ENCODE measurements at places on chromosomes 6 and 20.

DNA sequence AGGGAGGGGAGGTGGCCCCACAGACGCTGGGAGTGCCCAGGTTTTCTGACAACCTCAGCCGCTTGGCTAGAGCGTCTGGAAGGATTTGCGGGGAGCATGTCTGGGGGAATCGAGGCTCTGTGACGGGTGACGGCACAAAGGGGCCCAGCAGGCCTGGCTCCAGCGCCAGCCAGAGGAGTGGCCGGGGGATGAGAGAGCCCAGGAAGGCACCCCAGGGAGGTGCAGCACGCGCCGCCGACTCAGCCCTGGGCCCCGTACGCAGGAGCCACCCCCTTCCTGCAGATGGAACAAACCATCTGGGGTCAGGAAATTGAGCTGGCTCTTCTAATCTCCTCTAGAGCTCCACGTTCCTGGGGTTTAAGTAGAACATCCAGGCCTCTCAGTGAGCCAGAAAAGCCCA, 5.9 kb upstream of the SLCO4A1 start:
- DNase-seq, result peak; percentile 86

GRCh38 chr6:83086751-83087150, 19.3 kb downstream of the DOP1A start:
- no peak for DNase-seq

DNA sequence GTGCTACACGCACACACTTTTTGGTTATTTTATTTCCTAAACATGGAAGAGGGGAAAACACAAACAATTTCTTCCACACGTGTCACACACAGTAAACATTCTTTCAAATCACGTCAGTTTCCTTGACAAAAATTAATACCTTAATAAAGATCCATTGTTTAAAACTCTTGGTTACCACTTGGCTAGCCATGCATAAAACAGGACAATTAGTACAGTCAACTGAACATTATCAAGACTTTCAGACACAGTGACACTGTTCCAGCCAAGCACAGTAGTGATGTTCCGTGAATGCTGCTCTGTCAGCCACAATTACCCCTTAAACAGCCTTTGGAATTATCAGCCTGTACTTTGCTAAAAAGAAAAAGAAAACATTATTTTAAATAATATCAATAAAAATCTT, 50.8 kb downstream of the GMDS start:
- no peak for DNase-seq

- DNase-seq, result no peak
Measured at GRCh38 chr6:12165722-12166280, 124.4 kb upstream of the EDN1 start.

- DNase-seq, result no peak
Measured at GRCh38 chr6:3871515-3871914, 22.3 kb downstream of the FAM50B start.

- peak; percentile 27 for DNase-seq
Measured at GRCh38 chr20:20210327-20210726, 157.6 kb upstream of the INSM1 start.

GRCh38 chr6:264626-265025, 27.7 kb upstream of the DUSP22 start:
- DNase-seq, result no peak

GRCh38 chr6:98529364-98529763, 305.0 kb upstream of the POU3F2 start:
- peak; percentile 61 for DNase-seq

DNA sequence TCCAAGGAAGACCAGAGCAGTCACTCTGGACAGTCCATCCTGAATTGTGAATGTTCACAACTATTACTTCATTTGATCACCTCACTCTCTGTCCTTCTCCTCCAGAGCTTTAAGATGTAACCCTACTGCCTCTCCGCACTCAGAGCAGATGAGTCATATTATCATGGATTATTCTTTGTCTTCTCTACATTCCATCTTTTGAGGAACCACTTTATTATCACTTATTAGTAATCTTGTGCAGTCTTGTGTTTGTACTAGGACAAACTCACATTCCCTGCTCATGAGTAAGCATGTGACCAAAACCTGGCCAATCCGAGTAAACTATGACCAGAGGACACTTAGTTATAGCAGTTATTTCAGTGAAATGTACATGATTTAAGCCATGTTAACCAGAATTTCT, 401.5 kb upstream of the ADGRB3 start:
- no peak for DNase-seq

DNA sequence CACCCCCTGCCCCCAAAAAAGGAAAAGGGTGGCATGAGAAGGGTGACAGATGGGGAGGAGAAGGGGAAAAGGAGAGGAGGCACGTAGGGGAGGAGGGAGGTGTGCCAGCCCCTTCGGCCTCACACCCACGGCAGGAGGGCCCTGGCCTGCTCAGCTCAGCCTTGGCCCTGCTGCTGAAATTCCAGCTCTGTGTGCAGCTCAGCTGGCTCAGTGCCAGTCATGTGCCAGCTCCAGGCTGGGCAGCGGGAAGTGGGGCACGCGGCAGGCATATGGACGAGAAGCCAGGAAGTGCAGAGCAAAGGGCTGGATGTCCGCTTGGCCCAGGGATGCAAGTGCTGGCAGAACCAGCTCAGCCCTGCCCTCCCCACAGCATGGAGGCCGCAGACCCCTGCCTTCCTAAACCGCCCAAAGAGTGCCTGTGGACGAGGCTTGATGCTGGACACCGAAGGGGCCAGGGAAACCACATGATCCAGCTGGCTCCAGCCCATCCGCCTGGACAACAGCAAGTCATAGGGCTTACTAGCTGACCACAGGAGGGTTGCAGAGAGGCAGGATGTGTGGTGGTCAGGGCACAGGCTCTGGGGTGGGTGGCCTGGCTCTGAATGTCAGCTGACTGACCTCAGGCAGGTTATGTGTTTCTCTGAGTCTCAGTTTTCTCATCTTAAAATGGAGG, 60.2 kb downstream of the NOL4L start:
- DNase-seq, result peak; percentile 94

DNA sequence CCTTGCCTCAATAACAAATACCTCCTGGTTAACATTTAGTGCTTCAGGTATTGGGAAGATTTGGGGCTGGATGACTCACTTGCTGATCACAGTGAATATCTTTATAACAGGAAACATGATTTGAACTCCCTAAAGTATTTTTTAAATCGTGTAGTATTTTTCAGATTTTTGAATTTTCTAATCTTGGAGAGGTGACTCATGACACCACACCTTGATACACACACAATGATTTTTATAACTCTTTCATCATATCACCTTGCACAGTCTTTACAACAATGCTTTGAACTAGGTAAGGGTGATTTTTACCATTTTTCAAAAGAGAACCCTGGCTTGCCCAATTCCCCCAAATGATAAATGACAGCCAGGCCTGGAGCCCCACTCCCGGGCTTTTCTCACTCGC, 273.5 kb downstream of the UST start:
- DNase-seq, result no peak

GRCh38 chr20:54122189-54122588, 51.6 kb downstream of the CYP24A1 start:
- no peak for DNase-seq

GRCh38 chr6:62392291-62392690, 106.3 kb upstream of the KHDRBS2 start:
- no peak for DNase-seq

- no peak for DNase-seq
Measured at GRCh38 chr20:53643031-53643832, 49.6 kb upstream of the ZNF217 start.

GRCh38 chr6:105786890-105787655, 299.1 kb upstream of the PRDM1 start:
- no peak for DNase-seq

DNA sequence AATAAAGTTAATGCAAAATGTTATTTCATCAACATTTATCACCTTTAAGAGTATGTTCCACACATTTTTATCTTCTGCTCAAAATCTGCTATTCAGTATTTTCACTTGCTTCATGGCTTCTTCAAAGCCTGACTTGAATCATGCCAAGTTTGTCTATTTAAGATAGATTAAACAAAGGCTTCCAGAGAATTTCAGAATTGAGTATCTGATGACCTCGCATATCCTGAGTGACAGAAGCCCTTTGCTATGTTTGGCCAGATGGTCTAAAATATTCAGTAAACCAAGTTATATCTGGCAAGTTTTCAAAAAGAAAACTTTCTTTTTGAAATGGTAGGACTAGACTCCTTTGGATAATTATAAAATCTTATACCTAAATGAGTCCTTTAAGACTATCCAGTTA, 348.9 kb upstream of the KCNQ5 start:
- DNase-seq, result no peak

DNA sequence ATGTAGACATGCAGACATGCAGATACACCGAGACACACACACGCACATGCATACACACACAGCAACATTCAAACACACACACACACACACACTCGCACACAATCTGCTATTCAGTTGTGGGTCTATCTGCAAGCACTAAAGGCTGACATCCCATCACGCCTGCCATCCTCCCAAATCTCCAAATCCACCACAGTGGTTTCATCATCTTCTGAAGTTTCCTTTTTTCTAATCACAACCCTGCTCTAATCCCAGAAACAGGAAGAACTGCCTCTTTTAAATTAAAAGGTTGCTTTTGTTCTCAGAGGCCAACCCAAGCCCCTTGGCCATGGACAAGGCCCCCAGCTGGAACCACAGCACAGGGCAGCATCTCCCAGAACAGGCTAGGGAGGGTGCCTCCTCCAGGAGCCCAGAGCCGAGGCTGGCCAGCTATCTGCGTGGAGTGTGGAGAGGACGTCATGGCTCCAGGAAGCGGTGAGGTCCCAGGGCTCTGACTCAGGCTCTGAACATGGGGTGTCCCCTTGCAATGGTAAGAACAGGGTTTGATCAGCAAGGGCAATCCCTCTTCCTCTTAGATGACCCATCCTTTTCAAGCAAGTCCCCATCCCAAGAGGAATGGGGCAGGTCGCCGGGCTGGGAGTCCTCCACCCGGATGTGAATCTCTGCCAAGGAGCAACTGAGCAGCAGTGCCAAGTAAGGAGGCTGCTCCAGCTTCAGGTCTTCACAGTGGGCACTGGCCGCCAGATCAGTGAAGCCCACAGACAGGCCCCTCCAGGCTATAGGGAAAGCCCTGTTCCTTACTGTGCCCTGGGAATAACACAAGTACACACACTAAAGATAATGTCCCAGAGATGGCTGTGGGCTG, 14.7 kb downstream of the FOXF2 start:
- no peak for DNase-seq

- DNase-seq, result no peak
Measured at GRCh38 chr6:135811170-135811569, 40.3 kb upstream of the PDE7B start.

DNA sequence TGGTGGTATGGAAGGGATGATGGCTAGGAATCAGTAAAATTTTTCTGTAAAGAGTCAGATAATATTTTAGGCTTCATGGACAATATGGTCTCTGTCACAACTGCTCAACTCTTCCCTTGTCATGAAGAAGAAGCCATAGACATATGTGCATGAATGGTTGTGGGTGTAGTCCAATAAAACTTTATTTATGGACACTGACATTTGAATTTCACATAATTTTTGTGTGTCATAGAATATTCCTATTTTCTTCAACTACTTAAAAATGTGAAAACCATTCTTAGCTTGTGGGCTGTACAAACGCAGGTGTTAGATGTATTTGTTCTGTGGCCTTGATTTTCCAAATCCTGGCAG, 59.9 kb downstream of the SYNDIG1 start:
- no peak for DNase-seq

GRCh38 chr6:75114806-75115205, 91.0 kb downstream of the COL12A1 start:
- DNase-seq, result no peak

DNA sequence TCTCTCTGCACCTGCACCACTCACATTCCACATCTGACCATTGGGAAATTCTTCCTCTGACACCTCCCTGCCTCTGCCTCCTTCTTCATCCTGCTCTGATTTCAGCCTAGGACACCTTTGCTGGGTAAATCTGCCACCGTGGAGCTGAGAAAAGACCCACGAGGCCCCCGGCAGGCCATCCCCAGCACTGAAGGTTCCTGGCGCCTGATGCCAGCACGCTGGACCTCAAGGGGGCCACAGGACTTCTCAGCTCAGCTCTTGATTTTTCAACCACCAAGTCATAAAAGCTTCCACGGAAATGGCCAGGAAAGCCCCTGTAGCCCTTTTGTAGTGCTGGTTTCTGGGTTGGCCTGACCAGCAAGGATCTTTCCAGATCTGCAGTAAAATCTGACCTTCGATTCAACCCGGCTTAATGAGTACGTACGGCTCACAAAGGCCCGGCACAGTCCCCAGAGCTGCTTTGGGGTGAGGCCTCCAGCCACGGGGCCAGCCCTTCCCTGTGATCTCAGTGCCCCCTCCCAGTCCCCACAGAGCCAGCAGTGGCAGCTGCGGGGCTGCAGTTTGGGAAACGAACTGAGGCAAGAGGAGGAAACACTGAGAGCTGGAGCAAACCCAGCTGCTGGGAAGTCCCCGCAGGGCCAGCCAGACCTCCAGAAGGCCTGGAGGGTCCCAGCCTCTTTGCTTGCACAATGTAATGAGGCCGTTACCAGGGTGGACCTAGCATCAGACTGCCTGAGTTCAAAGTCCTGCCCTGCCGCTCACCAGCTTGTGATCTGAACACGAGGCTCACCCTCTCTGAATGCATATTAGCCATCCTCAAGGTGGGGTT, 157.5 kb downstream of the BMP7 start:
- DNase-seq, result no peak

DNA sequence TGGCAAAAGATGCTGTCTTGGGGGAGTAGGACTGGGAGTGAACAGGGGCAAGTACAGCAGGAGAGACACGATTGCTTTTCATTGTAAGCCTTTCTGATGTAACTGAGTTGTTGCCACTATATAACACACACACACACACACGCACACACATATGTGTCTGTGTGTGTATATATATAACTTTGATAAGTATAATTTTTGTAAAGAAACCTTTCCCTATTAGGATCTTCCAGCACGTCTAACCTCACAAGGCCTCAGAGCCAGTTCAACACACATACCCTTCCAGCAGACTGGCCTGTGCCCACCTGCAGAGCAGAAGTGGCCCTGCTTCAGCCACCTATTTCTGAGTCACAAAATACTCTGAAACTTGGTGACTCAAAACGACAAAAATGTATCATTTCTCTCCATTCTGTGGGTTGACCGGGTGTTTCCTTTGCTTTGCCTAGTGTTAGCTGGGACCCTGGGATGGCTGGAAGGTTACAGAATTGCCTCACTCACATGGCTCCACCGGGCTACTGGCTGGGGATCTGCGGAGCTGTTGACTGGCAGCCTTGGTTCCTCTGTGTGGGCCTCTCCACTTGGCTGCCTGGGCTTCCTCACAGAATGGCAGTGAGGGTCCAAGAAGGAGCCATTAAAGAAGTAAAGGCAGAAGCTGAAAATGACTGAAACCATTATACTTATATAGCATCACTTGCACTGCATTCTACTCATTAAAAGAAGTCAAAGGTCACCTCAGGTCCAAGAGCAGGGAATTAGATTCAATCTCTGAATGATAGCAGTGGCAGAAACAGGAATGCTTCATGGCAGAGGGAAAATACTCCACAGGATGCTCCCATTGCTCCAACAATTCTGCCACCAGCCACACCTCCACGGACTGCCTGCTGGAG, 126.4 kb downstream of the BANF2 start:
- DNase-seq, result no peak

DNA sequence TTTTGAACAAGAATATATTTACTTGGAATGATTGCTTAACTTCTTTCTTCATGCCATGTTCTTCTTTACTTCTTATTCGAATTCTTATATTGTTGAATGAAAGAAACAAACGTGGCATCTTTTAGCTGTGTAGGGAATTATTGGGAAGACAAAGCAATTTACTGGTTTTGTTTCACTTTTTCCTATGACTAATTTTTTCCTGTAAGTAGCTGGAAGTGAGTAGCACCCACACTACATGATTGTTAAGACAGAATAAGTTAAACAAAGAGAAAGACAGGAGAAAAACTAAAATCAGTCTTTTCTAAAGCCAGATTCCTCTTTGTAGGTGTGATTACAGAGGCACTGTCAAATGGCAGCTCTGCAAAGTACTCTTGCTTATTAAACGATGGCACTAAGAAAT, 593.4 kb downstream of the EYS start:
- no peak for DNase-seq

Data from NCI-H524 (cell line).